Psoas muscle (tissue), 8 donors: ENCODE measurements at places on chromosomes 7 and 10. TPM values are rescaled to one million over a fixed set of nuclear protein-coding genes. Genes with fewer than 3 reads are reported as not detected.

Gene APBB1IP
- 0.55 TPM for polyA plus RNA-seq

Gene LOXL4
- polyA plus RNA-seq = 2.9 TPM

Gene CARD11
- 0.08 TPM for polyA plus RNA-seq

Gene GBX1
- polyA plus RNA-seq = 0.07 TPM
